Fibroblast of skin of right biceps (primary cell): ENCODE measurements at places on chromosomes 12 and 14.

GRCh38 chr14:69101331-69101826 lies 51.5 kb downstream of the DCAF5 start:
- DNase-seq: peak; percentile 84

DNA sequence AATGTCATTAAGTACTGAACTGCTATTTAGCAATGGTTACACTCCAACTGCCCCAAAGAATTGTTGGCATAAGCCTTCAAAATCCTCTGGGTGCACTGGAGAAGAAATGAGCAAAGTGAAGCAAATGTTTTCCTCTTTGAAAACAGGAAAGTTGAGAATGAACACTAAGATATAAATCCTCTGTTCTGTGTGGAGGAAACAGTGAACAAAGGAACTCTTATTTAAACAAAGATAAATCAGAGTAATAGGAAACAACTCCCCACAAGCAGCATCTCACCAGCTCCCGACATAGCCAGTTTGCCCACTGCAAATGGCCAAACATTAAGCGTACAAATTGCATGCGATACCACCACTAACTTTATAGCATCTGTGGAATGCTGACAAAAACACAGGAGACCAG lies 54.0 kb downstream of the BCAT1 start:
- no peak for DNase-seq

- DNase-seq: peak; percentile 3
Measured at GRCh38 chr12:102423462-102423861, 56.9 kb downstream of the IGF1 start.

- no peak for DNase-seq
Measured at GRCh38 chr14:101590062-101590461, 28.8 kb downstream of the DIO3 start.

- DNase-seq: no peak
Measured at GRCh38 chr12:131550121-131550520, 160.8 kb upstream of the SFSWAP start.
